ENCODE measurements at places on chromosomes 5 and 9.
A peak's percentile ranks its signal among the peaks of the same experiment; 100 is the strongest.

DNA sequence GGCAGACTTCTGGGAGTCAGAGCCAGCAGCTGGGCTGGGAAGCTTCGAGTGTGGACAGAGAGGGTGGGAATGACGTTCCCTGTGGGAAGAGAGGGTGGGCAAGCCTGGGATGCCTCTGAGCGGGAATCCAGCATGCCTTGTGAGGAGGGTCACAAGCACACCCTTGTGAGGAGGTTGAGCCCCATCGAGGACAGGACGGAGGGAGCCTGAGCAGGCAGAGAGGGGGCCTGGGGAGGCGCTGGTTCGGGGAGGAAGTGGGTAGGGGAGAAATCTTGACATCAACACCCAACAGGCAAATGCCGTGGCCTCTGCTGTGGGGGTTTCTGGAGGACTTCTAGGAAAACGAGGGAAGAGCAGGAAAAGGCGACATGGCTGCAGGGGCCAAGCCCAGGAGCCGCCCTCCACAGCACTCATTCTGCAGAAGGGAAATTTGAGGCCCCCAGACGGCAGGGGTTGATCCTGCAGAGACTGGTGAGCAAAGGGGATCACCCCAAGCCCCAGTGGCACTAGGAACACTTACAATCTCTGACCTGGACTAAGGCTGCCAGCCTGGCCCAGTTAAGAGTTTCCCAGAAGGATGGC, 1.1 kb upstream of the IL13 start:
- no peak for DNase-seq

- DNase-seq: no peak
Observed at GRCh38 chr9:34502891-34503290, 19.9 kb downstream of the ENHO start.

- DNase-seq: no peak
Observed at GRCh38 chr9:126564128-126564527, 49.6 kb upstream of the LMX1B start.

DNA sequence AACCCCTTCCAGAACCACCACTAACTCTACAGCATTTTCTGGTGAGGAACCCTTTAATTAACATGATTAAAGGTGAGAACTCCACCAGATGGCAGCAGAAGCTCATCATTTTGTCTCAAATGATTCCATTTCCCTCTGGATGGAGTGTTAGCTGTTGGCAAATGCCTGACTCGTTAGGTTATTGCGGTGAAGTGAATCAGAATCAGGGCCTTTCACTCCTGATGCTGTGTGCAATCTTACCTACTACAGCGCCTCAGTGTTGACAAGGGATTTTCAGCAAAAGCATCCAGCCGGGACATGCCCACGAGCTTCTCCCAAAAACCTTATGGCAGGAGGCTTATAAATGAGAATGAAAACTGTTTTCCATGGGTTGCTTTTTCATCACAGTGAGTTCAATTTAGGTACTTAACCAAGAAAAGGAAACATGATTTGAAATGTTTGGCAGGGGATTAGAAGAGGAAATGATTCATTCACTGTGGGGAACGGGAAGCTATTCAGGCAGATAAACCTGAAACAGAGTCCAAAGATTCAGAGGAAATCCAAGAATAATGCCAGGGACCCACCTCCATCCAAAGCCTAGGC, 48.0 kb upstream of the CAST start:
- peak; percentile 70 for DNase-seq

GRCh38 chr9:34891386-34891785, 66.7 kb upstream of the PHF24 start:
- no peak for DNase-seq

DNA sequence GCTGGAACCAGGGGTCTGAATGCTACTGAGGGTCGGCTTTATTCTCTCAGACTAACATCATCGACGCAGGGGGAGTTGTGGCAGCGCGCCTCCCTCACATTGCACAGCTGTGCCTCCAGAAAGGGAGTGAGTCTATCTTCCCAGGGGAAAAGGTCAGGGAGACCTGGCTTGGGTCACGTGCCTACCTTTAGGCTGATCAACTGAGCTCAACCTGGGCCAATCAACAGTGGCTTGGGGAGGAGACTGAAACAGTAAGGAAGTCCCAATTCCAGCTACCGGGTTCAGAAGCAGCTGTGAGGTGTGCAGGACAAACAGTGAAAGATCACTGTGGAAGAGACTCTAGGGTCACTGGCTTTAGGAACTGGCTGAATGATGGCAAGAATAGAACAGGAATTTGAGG, 14.3 kb downstream of the SNX30 start:
- DNase-seq: no peak

Data from inflammatory macrophage (primary cell).